ENCODE measurements at places on chromosomes 2 and 18.

GRCh38 chr2:232415138-232415690 is 8.6 kb downstream of the ALPG start:
- no peak for DNase-seq

DNA sequence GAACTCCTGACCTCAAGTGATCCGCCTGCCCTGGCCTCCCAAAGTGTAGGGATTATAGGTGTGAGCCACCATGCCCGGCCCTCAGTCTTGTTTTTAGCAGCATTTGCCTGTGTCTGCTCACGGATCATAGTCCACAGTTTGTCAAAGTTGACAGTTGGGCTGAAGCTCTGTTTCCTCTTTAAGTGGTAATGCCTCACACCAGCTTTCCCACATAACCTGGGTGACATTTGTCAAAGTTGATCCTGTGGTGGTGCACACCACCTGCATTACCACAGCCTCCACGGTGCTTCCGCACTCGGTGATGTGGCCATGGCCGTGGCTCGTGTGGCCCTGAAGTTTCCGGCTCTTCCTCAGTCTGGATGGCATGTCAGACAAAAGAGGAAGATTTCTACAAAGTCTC is 27.1 kb downstream of the RAB31 start:
- DNase-seq, result no peak

- no peak for DNase-seq
Observed at GRCh38 chr2:26442707-26443106, 35.2 kb downstream of the OTOF start.

- no peak for DNase-seq
Observed at GRCh38 chr2:210859314-210859713, 302.9 kb downstream of the CPS1 start.

DNA sequence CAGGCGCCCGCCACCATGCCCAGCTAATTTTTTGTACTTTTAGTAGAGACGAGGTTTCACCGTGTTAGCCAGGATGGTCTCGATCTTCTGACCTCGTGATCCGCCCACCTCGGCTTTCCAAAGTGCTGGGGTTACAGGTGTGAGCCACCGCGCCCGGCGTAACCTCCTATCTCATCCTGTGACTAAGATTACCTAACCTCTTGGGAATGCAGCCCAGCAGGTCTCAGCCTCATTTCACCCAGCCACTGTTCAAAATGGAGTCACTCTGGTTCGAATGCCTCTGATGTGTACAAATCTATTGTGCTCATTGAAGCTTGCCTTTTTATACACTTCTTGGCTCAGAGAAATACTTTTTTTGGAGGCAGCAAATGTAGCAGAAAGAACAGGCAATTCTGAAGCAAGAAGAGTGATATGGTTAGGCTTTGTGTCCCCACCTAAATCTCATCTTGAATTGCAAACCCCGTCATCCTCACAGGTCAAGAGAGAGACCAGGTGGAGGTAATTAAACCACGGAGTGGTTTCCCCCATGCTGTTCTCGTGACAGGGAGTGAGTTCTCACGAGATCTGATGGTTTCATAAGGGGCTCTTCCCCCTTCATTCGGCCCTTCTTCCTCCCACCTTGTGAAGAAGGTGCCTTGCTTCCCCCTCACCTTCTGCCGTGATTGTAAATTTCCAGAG is 60.6 kb downstream of the SLC4A3 start:
- DNase-seq, result no peak

DNA sequence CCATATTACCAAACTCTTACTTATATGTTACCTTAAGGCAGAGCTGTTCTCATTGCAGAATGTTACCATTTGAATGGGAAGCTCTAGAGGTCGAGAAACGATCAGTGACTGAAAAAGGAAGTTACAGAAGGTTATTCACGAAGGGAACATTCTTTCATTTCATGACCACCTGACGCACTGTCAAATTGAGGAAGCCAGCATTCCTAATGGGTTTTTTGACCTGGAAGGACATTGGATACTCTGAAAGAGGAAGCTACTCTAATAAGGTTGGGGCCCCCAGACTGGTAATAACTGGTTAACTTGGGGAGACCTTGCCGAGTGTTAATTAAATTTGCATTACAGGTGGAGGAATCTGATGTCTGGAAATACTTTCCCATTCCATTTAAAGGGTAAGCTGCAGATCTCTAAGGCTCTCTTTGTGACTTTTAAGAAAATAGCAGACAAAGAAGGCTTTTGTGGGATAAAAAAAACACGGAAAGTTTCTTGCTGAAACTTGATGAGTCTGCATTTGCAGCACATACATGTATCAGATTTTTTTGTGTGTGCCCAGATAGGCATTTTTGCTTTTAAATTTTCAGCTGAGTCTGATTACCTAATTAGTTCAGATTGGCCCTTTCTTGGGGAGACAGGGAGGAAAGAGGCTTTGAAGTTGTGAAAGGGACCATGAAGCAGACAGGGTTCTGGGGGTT is 137.1 kb downstream of the LTBP1 start:
- no peak for DNase-seq

- DNase-seq, result no peak
Observed at GRCh38 chr2:214706986-214707385, 102.5 kb downstream of the BARD1 start.

GRCh38 chr18:39796393-39796792 is 2158.6 kb upstream of the PIK3C3 start:
- DNase-seq, result no peak

- DNase-seq, result no peak
Observed at GRCh38 chr2:68768461-68768860, 33.9 kb downstream of the ARHGAP25 start.

DNA sequence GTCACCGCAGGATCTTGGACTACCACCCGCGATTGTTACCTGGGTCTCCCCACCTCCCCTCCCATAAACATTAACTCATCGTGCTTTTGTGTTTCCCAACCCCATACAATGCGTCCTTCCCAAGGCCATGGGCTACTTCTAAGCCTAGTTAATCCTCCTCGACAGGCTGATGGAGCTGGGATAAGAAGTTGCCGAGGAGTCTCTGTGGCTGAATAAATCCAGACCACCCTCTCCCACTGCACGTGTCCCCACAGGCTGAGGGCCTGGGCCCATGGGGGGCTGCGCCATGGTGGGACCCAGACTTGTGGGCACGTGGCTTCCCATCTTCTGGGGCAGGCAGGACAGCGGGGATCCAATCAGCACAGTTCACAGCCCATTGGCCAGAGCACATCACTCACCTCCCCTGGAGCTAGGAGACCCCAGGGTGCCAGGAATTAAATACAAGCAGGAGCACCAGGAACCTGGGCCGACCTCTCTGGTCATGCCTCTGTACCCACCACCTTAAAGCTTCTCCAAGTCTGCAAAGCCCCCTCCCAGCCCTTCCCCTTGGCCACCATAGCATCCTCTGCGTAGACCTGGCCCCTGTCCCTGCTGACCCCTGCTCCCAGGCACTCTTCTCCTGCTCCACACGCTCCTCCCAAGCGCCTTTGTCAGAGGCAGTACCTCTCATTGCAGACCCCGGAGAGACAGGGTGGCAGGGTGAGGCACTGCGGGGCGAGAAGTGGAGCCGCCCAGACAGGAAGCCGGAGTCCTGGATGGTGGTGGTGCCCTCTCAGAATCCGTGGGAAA is 51.0 kb upstream of the ID2 start:
- DNase-seq, result no peak

DNA sequence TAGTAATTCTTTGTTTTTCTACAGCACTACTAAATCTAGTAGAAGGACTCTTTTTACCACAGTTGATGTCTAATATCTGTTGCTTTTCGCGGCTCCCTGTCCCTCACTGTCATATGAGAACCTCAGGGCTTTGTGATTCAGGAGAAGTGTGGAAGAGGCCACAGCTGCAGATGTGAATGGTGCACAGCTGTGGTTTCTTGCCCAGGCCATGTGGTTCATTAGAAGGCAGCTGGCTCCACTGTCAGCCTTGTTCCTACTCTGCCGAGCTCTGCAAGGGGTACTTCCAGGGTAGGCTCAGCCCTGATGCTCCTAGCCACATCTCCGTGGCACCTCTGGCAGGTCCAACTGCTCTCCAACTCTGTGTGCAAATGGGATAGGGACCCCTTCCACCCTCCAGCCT is 83.9 kb downstream of the APOB start:
- no peak for DNase-seq

- no peak for DNase-seq
Observed at GRCh38 chr2:150284116-150284515, 203.4 kb downstream of the RND3 start.

DNA sequence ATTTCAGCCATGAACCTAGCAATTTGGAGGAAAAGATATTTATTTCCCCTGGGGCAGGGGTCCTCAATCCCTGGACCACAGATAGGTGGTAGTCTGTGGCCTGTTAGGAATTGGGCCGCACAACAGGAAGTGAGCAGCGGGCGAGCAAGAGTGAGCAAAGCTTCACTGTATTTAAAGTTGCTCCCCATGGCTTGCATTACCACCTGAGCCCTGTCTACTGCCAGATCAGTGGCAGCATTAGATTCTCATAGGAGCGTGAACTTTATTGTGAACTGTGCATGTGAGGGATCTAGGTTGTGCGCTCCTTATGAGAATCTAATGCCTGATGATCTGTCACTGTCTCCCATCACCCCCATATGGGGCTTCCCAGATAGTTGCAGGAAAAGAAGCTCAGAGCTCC is 127.6 kb downstream of the ICOS start:
- no peak for DNase-seq

All from activated B cell treated with CpG ODN at 0.5 μM for 24 hours (primary cell).